ENCODE measurements at places on chromosomes 5 and 9. TPM values are rescaled to one million over a fixed set of nuclear protein-coding genes. Genes with fewer than 3 reads are reported as not detected.

DNA sequence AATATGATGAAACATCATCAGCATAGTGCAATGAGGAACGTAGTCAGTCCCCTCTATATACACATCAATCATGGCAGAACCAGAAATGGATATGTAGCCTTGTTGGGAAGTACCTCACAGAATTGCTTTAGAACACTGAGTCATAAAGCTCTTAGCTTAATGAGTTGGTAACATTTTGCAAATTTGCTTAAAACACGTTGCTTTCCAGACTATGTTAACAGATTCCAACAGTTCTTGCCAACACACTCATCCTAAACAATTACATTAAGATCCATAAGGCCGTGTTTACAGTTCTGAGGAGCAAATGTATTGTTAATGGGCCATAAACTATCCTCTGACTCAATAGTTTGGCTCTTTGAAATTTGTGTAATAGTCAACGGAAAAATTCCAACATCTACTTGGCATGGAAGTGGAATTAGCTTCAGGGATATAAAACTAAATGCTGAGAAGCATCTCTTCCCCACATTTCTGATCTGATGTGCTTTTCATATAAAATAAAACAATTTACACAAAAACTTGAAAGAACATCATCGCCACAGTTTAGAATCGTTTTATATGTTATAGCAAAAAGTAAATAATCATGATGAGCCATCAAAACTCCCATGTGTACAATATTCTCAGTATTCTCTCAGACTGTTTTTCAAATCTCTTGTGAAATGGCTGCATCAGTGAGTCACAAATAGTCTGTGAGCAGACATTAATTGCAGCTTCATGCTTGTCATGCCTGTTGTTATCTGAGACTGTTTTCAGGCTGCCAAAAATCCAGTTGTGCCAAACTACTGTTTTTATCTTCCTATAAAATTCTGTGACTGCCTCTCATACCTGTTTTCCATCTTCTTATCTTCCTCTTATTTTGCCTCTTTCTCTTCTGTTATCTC, 291.9 kb downstream of the COX7C start:
- H3K27ac ChIP-seq = no peak overlapping the region
- H3K36me3 ChIP-seq = no peaks in the 10 kb centered on the region
- no peaks in the 10 kb centered on the region for H3K4me1 ChIP-seq
- peaks cover 22% of the 10 kb centered on the region for H3K27me3 ChIP-seq
- no peak overlapping the region for H3K4me3 ChIP-seq

- H3K27ac ChIP-seq = no peak overlapping the region
- no peak for DNase-seq
Measured at GRCh38 chr5:180461303-180461702, 32.9 kb upstream of the CNOT6 start.

GRCh38 chr5:65482296-65482735, 596 bp upstream of the ADAMTS6 start:
- no peak overlapping the region for H3K4me3 ChIP-seq
- peak overlapping the region; percentile 85 for H3K27ac ChIP-seq
- H3K4me1 ChIP-seq = peaks cover 7% of the 10 kb centered on the region
- no peak for DNase-seq

The SPATA31A3 gene
- not detected for total RNA-seq

DNA sequence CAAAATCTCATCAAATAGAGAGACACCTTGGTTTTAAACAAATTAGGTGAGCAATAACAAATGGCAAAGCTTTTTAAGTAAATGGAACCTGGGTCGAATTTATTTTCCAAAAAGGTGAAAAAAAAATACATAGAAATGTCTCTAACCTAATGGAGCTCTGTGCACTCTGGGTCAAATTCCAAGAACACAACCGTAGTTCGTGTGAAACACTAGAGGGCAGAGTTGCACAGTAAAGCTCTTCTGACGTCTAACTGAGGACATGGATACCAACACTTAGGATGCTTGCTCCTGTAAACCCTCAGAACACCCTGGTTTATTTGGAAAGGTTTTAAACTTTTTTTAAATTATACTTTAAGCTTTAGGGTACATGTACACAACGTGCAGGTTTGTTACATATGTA, 18.9 kb downstream of the MARCHF11 start:
- no peaks in the 10 kb centered on the region for H3K36me3 ChIP-seq
- H3K4me3 ChIP-seq = no peak overlapping the region
- H3K4me1 ChIP-seq = no peaks in the 10 kb centered on the region
- H3K27ac ChIP-seq = no peak overlapping the region
- DNase-seq = peak; percentile 15
- H3K27me3 ChIP-seq = peaks cover 3% of the 10 kb centered on the region

GRCh38 chr9:86953181-86953580, 5.9 kb upstream of the GAS1 start:
- peaks cover 14% of the 10 kb centered on the region for H3K27me3 ChIP-seq
- no peak overlapping the region for H3K4me3 ChIP-seq
- H3K27ac ChIP-seq = no peak overlapping the region

GRCh38 chr9:123954518-123955280, 24.8 kb upstream of the DENND1A start:
- H3K27me3 ChIP-seq = peaks cover 16% of the 10 kb centered on the region
- no peak overlapping the region for H3K27ac ChIP-seq
- H3K4me1 ChIP-seq = peaks cover 9% of the 10 kb centered on the region

The SAXO1 gene
- 0.07 TPM for total RNA-seq

GRCh38 chr9:26650325-26650724, 242.3 kb downstream of the CAAP1 start:
- H3K4me3 ChIP-seq = no peak overlapping the region
- no peaks in the 10 kb centered on the region for H3K4me1 ChIP-seq
- no peak overlapping the region for H3K27ac ChIP-seq
- DNase-seq = no peak

DNA sequence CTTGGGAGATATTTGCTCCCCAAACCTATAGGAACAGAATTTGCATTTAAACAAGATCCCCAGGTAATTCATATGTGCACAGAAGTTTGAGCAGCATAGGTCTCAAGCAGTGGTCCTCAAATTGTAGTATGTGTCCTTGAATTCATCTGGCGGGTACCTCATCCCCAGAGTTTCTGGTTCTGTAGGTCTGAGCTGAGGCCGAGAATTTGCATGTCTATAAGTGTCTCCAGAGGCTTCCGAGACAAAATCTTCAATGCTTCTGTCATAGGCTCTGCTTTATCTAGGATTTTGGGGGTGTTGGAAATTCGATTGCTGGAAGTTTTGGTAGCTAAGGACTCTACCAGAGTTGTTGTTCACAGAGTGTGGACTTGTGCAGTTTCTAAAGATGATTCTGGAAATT, 38.6 kb downstream of the MAT2B start:
- no peak overlapping the region for H3K27ac ChIP-seq
- peaks cover 11% of the 10 kb centered on the region for H3K27me3 ChIP-seq
- no peaks in the 10 kb centered on the region for H3K36me3 ChIP-seq
- no peak overlapping the region for H3K4me3 ChIP-seq

The DMGDH gene
- total RNA-seq = 0.45 TPM

The TRPM3 gene
- total RNA-seq = not detected

DNA sequence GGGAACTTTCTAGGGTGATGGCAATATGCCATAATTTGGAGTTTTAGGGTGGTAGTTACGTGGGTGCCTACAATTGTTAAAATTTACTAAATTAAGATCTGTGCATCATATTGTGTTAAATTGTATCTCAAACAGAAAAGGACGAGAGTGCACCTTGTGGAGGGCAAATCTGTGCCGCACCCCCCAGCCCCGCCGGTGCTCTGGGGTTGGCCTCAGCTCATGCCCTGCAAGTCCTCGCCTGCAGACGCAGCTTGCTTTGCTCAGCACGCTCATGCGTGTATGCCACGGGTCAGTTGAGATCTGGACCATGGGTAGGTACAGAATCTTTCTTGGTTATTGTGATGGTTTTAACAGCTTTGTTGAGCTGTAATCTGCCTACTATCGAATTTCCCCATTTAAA, 33.7 kb upstream of the FCN1 start:
- no peaks in the 10 kb centered on the region for H3K36me3 ChIP-seq
- no peak overlapping the region for H3K4me3 ChIP-seq
- DNase-seq = no peak
- no peak overlapping the region for H3K27ac ChIP-seq
- H3K27me3 ChIP-seq = no peaks in the 10 kb centered on the region

GRCh38 chr9:136229096-136230065, 16.2 kb downstream of the QSOX2 start:
- H3K36me3 ChIP-seq = peaks cover 26% of the 10 kb centered on the region
- H3K4me3 ChIP-seq = no peak overlapping the region
- H3K27me3 ChIP-seq = no peaks in the 10 kb centered on the region
- DNase-seq = no peak
- peak overlapping the region; percentile 3 for H3K27ac ChIP-seq

- DNase-seq = peak; percentile 64
- no peaks in the 10 kb centered on the region for H3K36me3 ChIP-seq
- no peak overlapping the region for H3K4me3 ChIP-seq
Measured at GRCh38 chr5:33936004-33936380, 194 bp upstream of the RXFP3 start.

GRCh38 chr9:134789168-134789567, 91.4 kb upstream of the FCN2 start:
- no peak overlapping the region for H3K4me3 ChIP-seq
- no peaks in the 10 kb centered on the region for H3K36me3 ChIP-seq
- no peaks in the 10 kb centered on the region for H3K4me1 ChIP-seq
- no peaks in the 10 kb centered on the region for H3K27me3 ChIP-seq

DNA sequence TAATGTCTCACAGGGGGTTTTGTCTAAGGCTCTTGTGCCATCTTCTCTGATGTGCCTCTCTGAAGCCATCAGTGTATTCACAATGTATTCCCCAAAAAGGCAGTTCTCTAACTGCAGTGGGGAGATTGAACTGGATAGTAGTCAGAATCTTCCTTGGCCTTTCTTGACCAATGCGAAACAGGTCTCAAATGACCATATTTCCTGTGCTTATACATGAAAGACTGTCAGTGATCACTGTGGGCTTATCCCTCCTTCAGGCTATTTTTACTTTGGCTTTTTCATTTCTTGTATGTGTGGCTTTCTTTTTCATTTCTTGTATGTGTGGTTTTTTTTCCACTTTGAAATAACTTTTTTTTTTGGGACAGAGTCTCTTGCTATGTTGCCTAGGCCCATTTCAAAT, 19.7 kb downstream of the HMGXB3 start:
- H3K27ac ChIP-seq = peak overlapping the region; percentile 55
- DNase-seq = no peak
- H3K4me3 ChIP-seq = no peak overlapping the region
- no peaks in the 10 kb centered on the region for H3K27me3 ChIP-seq
- H3K4me1 ChIP-seq = peaks cover 12% of the 10 kb centered on the region

- H3K4me3 ChIP-seq = peak overlapping the region; percentile 75
- H3K27ac ChIP-seq = peak overlapping the region; percentile 43
- H3K27me3 ChIP-seq = peaks cover 7% of the 10 kb centered on the region
- peaks cover 28% of the 10 kb centered on the region for H3K4me1 ChIP-seq
Measured at GRCh38 chr5:154189256-154189818, 1.2 kb upstream of the GALNT10 start.

The XPA gene
- total RNA-seq = 10.9 TPM

The LCN12 gene
- 1.3 TPM for total RNA-seq

DNA sequence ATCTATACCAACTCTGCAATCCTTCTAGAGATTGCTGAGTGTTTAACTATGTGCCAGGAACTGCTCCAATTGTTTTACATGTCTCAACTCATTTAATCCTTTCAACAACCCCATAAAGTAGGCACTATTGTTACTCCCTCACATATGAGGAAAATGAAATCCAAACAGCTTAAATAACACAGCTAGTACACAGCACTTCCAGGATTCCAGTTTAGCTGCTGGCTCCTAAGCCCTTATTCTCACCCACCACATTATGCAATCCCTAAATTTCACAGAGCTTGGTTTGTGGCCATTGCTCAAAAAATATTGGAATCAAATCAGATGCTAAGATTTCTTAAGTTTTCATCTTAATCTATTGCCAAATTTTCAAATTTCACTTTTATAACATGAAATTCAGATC, 84.9 kb downstream of the PRELID2 start:
- no peaks in the 10 kb centered on the region for H3K27me3 ChIP-seq
- H3K27ac ChIP-seq = no peak overlapping the region
- DNase-seq = no peak
- H3K4me3 ChIP-seq = no peak overlapping the region
- H3K4me1 ChIP-seq = no peaks in the 10 kb centered on the region

DNA sequence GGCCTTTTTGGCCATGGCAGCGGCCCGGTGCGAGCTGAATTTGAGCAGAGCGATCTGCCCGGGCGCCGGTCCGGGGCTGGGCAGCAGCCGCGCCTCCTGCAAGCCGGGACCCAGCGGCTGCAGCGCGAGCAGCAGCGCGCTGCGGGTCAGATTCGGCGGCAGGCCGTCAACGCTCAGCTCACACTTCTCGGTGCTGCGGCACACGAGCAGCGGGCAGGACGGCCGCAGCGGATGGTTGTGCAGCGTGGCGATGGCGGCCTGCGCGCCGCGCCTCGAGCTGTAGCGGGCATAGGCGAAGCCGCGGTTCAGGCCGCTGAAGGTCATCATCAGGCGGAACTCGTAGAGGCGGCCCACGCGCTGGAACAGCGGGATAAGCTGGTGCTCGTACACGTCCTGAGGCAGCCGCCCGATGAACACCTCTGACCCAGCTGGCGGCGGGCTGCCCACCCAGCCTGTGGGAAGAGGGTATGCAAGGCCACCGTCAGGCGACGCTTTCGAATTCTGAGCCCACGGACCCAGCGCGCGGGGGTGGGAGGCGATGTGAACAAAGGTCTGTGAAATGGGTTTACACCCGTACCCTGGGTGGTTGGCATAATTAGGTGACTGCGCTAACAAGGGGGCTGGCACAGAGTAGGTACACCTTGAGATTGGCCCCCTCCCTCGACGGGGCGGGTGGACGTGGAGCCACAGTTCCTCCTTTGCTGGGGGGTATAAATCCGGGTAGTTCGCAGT, 755 bp downstream of the DND1 start:
- no peaks in the 10 kb centered on the region for H3K27me3 ChIP-seq
- DNase-seq = peak; percentile 33
- H3K36me3 ChIP-seq = peaks cover 60% of the 10 kb centered on the region
- H3K27ac ChIP-seq = no peak overlapping the region
- H3K4me1 ChIP-seq = peaks cover 4% of the 10 kb centered on the region

DNA sequence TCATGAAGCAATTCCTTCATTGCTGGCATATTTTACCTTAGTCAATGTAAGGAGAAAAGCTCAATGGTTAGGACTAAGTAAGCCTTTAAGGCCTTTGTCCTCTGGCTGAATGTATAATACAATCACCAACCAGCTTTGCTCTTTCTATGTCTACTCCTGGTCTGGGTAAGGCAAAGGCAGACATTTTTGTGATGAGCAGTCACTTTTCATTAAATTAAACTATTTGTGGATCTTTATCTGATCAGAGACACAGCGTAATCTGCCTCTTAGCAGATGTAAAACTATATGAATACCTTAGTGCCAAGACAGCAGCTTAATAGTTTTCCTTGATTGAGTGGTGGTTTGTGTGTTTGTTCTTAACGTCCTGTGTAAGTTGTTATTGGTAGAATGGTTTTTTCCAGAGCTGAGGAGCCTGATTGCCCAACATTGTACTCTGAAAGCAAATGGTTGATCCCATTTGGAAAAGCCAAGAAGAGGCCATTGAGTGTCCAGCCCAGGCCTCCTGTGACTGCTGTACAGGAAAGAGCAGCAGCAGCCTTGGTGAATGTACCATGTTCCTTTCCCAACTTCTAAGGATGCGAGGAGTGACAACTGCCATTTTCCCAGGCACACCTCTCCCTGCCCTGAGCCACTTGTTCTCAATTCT, 16.5 kb upstream of the CXXC5 start:
- no peak overlapping the region for H3K4me3 ChIP-seq
- H3K27me3 ChIP-seq = no peaks in the 10 kb centered on the region
- DNase-seq = no peak
- H3K36me3 ChIP-seq = peaks cover 28% of the 10 kb centered on the region
- peaks cover 34% of the 10 kb centered on the region for H3K4me1 ChIP-seq

The GABRB2 gene
- not detected for total RNA-seq

Data from activated CD8-positive, alpha-beta T cell treated with anti-CD3 and anti-CD28 coated beads for 36 hours (primary cell).